GM03348 (cell line): ENCODE measurements at places on chromosomes 16 and 17.

- peak; percentile 84 for DNase-seq
These were observed 24.2 kb downstream of the SOST start for GRCh38 chr17:43734376-43734775.

DNA sequence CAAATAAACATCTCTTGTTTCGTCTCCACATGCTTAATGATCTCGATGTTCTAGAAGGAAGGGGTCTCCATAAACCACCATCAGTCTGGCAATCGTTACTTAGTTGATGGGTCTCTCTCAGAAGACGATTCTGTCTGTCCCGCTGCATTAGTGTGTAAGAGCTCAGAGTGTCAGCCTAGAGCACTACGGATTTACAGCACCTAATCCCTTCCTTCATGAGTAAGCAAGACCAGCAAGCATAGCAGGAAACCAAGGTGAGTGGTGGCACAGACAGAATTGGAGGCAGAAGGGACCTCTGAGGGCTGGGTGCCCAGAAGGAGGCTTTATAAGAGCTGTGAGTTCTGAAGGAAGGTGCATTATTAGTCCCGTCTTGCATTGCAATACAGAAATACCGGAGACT, 440.1 kb downstream of the RBFOX1 start:
- no peak for DNase-seq

- no peak for DNase-seq
These were observed 47.8 kb upstream of the GCSH start for GRCh38 chr16:81143921-81144471.

GRCh38 chr17:54899721-54900456, 763 bp upstream of the TOM1L1 start:
- no peak for DNase-seq
